ENCODE measurements at places on chromosomes 11 and 22.

- no peak for DNase-seq
These were observed 128.2 kb downstream of the ZNF280B start for GRCh38 chr22:22380098-22381030.

DNA sequence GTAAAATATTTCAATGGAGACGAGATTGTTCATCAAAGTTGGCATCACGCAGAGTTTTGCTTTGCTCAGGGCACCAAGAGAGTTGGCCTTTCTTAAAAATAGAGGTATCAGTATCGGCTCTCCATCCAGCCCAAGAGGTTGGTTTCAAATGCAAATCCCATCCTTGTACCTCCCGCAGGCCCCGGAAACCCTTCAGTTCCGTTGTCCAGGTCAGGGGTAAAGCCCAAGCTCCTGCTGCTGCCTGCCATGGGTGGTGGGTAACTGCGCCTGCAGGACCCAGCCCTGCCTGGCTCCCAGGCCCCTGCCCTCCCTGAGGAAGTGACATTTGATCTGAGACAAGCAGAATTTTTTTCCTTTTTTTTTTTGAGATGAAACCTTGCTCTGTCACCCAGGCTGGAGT, 49.3 kb upstream of the RTL6 start:
- no peak for DNase-seq

GRCh38 chr11:61529537-61530225, 21.1 kb downstream of the LRRC10B start:
- DNase-seq = no peak

- no peak for DNase-seq
These were observed 75.0 kb downstream of the CDKN1C start for GRCh38 chr11:2810411-2811205.

GRCh38 chr11:62069986-62070919, 53.6 kb upstream of the INCENP start:
- no peak for DNase-seq

- no peak for DNase-seq
These were observed 283.4 kb upstream of the SYN3 start for GRCh38 chr22:33341611-33342010.

GRCh38 chr11:117992136-117992535, 5.9 kb downstream of the IL10RA start:
- DNase-seq = no peak

DNA sequence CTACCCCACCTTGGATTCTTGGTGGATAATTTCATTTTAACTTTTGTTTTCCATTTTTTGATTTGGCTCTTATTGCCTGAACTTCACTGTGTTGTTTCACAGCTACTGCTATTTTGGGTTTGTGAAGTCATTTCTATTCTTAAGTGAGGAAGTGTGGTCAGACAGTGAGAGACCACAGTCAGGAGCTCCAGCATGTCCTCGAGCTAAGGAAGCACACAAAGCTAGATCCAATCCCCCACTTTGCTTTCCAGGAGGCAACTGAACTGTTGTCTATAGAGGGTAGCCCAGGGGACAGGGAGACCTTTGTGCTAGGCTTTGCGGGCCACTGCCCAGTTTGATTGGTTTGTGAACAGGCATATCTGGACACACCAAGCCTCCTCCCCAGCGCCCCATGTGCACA, 251.8 kb upstream of the KIRREL3 start:
- DNase-seq = no peak

DNA sequence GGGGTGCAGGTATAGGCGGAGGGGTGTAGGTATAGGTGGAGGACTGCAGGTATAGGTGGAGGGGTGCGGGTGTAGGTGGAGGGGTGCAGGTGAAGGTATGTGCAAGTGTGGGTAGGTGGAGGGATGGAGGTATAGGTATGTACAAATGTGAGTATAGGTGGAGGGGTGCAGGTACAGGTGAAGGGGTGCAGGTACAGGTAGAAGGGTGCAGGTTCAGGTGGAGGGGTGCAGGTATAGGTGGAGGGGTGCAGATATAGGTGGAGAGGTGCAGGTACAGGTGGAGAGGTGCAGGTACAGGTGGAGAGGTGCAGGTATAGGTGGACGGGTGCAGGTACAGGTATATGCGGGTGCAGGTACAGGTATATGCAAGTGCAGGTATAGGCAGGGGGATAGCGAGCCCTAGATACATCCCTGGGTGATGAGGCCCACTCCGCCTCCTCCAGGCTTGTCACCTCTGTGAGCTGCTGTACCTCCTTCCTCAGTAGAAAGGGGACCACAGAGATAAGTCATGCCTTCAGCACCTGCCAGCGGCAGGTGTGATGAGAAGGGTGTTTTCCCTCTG, 17.2 kb downstream of the LINC01488 start:
- DNase-seq = no peak

DNA sequence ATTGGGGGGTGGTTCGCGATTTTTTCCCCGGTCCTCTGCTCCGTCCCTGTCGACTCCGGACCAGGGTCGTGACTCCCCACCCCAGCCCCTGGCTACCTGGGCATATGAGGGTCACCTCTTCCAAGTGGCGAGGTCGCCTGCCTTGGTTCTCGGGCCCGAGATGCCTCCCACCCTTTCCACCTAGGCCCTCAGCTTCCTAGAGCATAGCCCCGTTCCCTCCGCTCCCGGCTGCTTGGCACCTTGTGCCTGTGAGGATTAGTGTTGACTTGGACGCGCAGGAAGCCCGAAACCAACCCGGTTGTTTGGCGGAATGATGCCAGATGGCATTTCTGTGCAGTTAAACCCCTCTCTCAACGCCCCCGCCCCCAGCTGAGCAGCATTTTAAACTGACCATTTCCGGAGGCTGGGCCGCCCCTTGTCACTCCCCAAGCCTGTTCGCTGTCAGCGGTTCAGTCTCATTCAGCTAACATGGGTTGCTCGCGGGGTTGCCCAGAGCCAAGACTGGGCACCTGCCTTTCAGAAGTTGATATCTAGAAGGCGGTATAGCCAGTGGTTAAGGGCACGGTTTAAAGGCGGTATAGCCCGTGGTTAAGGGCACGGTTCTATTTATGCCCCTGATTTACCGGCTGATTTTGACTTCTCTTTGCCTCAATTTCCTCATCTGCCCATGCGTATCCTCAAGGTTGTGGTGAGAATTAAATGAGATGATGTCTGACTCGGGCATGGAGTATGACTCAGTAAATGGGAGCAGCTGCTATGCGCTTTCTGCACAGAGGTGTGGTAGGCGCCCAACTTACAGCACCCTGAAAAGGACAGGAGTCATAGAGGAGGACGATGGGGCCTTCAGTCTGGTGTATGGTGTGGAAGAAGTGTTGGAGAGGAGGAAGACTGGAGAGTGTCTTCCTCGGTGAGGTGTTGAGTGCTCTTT, 639 bp downstream of the INCENP start:
- DNase-seq = no peak

GRCh38 chr22:42307806-42308563, 37.5 kb upstream of the TCF20 start:
- DNase-seq = no peak

DNA sequence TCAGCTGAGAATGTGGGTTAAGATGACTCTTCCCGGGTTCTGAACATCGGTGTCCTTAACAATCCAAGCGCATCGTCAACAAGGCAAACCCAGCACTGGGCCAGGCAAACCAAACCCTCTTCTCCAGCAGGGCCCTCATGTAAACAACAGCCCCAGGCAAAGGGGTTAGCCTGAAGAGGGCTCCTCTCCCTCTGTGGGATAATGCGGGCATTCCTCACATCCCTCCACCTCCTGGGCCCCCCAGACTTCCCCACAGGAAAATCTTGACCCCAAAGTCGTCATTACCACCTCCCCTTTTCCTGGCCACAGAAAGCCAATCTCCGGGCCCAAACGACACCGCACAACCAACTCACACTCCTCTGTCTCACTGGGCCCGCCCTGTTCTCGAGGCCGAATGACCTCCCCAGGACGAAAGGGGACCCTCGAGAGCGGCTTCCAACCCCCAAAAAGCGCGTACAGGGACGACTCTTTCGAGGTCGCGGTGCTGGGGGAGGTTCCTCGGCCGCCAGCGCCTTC, 566 bp downstream of the DDB1 start:
- no peak for DNase-seq

DNA sequence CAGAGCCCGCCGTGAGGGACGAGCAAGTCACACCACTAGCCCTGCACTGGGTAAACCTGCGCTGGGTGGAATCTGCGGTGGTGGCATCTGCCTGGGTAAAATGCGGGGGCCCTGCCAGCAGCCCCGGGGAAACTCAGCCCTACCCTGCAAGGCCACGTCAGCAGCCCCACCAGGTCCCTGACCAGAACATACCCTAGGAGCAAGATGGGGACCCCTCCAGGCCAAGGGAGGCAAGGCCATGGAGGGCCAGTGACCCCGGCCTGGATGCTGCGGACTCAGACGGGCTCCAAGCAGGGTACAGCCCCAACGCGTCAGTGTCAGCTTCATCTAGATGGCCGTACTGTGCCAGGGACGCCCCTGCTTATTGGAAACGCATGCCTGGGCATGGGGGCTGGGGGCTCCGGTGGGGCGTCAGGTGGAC, 26.3 kb downstream of the TOLLIP start:
- no peak for DNase-seq

DNA sequence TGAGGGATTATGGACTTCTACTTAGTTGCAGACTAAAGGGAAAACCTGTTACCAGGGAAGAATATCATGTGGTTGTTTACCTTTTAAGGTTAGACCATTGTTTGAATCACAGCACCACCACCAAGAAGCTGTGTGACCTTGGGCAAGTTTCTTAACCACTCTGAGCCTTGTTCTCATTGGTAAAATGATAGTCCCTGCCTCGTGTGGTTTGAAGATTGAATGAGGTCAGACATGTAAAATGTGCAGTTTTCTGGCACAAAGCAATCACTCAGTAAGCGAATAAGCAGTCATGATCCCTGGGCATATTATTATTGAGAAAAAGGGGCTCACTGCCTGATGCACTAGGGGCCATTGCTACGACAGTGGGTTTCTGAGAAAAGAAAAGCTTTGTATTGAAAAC, 28.3 kb downstream of the MOV10L1 start:
- DNase-seq = no peak

GRCh38 chr11:68116974-68117373, 4.2 kb downstream of the CHKA start:
- DNase-seq = no peak

- DNase-seq = no peak
These were observed 260.1 kb downstream of the DCDC1 start for GRCh38 chr11:31109446-31109845.

GRCh38 chr22:20869234-20869633, 10.4 kb downstream of the SNAP29 start:
- DNase-seq = no peak

DNA sequence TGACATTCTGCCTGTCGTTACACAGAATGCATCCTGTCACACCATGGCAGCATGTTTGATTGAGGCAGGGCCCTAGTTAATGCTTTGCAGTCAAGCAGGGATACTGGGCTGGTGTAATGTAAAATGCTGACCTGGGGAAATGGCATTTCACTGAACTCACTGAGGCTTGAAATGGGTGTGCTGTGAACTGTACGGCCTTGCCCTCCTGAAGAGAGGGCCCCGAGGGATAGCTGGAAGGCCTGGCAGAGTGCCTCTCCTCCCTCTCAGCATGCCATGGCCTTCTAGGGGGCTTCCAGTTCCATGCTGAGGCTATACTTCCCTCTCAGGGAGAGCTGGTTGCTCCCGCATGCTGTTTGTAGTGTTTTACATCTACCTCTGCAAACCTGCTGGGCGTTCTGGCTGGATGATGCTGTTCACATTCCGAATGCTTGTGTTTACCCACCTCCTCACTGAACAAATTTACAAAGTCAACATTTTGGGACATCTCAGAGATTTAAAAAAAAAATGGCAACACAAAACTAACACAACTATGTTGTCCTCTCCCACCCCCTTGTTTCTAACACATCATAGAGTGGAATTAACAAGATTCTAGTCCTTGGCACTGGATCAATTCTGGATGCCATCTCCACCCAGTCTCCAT, 416.7 kb upstream of the CADM1 start:
- no peak for DNase-seq

GRCh38 chr11:66609721-66610617, 6.5 kb upstream of the RBM14 start:
- DNase-seq = no peak

DNA sequence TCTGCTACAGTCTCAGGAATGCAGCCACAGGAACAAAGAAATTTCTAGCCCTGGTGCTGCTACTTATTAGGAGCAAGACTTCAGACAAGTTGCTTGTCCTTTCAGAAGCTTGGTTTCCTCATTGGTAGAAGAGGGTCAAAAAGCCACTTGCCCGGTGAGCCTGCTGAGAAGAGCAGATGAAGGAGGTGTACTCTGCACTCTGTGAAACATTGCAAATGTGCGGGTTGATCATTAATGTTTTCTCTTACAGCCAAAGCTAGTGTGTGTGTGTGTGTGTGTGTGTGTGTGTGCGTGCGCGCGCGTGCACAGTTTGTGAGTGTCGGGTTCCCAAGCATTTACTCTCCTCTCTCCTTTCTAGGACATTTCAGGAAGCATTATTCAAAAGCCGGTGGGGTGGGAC, 86.3 kb upstream of the NNMT start:
- DNase-seq = no peak

GRCh38 chr11:1150769-1151365, 6.9 kb upstream of the MUC5AC start:
- no peak for DNase-seq

DNA sequence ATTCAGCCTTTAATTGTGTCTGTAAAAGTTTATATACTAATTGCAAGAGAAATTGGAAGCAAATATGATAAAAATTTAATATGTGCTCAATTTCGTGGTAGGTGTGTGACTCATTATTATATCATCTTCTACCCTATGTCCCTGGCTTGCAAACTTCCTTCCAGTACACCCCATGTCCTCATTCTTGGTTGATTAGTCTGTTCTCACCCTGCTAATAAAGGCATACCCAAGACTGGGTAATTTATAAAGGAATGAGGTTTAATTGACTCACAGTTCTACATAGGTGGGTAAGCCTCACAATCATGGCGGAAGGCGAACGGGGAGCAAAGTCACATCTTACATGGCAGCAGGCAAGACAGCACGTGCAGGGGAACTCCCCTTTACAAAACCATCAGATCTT, 11.9 kb downstream of the MRGPRX3 start:
- no peak for DNase-seq

GRCh38 chr11:19595840-19596751, 116.5 kb upstream of the NAV2 start:
- no peak for DNase-seq

GRCh38 chr11:121754598-121754997, 301.8 kb upstream of the SORL1-AS1 start:
- DNase-seq = no peak

DNA sequence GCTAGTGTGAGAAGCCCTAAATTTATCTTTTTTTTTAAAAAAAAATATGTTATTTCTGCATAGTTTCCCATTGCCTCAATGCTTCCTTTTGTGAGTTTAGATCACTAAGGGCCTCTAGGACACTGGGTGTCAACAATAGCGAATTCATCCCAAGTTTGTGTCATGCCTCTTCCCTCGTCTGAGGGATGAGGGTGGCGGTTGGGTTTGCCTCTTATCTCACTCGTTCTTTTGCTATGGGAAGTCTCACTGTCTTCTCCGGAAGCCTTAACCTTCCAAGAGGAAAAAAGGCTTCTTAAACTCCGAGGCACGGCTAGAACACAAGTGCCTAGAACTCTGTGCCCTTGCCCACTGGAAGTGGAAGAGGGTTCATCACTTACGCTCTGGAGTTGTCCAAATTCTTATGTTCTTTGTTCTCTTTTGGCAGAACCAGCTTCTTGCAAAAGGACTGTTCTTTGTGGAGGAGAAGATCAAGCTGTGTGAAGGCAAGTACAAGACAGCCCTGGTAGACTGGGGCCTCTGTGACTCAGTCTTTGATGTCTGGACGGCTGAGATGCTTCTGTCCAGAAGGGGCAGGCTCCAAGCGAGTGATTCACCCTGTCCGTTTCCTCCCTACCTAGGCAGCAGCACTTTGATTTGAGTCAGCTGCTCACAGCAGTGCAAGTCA, 78.5 kb downstream of the TRAF6 start:
- no peak for DNase-seq

GRCh38 chr11:86478348-86478747, 103.7 kb downstream of the CCDC81 start:
- DNase-seq = no peak

GRCh38 chr22:31626427-31627150, 35.4 kb downstream of the PISD start:
- DNase-seq = no peak

All from stimulated activated CD4-positive, alpha-beta T cell treated with anti-CD3 and anti-CD28 coated beads, Interleukin-1b, Interleukin-23, amount 100 ng/mL, for 24 hours (primary cell).